ENCODE measurements at places on chromosomes 13 and 19.

- DNase-seq = no peak
Measured at GRCh38 chr13:28336193-28336657, 158.7 kb downstream of the FLT1 start.

- no peak for DNase-seq
Measured at GRCh38 chr19:33278403-33279269, 23.7 kb downstream of the CEBPA start.

GRCh38 chr13:62563251-62563650, 1147.6 kb upstream of the PCDH20 start:
- no peak for DNase-seq

GRCh38 chr19:40348961-40349507, 539 bp downstream of the PLD3 start:
- peak; percentile 10 for DNase-seq

GRCh38 chr13:28204690-28205443, 66.5 kb downstream of the PAN3 start:
- DNase-seq = peak; percentile 79

DNA sequence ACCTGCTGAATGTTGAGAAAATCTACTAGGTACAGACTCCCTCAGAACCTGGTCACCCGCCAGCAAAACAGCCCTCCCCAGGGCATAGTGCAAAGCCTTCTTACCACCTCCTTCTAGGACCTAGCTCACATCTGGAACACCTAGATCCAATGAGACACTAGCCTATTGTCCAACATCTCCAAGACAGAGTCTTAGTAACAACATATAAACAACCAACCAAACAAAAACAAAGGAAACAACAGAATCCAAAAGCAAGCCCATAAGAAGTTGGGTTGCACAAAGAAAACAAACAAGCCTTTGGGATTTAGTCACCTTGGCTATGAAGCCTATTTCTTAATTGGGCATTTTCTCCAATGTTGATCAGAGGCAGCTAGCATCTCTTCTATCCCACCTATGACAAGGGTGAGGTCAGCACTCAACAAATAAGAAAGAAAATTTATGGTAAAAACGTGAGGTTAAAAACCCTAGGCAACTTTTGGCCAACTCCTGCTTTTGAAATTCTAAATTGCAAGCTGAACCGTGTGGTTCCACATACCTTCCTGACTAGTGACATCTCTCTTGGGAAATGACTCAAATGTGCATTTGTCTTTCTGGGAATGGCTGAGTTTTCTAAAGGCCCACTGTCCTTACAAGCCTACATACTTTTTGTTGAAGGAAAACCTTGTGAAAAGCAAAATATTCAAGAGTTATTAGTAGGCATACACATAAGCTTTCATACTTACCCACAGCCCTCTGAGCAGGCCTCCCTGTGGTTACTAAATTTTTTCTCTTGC, 66.7 kb downstream of the FAM216B start:
- no peak for DNase-seq

GRCh38 chr19:18651733-18652132, 14.9 kb downstream of the KLHL26 start:
- DNase-seq = no peak

- peak; percentile 36 for DNase-seq
Measured at GRCh38 chr19:36093146-36093662, 17.7 kb upstream of the OVOL3 start.

- no peak for DNase-seq
Measured at GRCh38 chr13:91894316-91894715, 495.9 kb downstream of the GPC5 start.

GRCh38 chr13:61162636-61163035, 253.0 kb downstream of the PCDH20 start:
- no peak for DNase-seq
